Urothelium cell line (cell line): ENCODE measurements at places on chromosomes 2 and 18.

DNA sequence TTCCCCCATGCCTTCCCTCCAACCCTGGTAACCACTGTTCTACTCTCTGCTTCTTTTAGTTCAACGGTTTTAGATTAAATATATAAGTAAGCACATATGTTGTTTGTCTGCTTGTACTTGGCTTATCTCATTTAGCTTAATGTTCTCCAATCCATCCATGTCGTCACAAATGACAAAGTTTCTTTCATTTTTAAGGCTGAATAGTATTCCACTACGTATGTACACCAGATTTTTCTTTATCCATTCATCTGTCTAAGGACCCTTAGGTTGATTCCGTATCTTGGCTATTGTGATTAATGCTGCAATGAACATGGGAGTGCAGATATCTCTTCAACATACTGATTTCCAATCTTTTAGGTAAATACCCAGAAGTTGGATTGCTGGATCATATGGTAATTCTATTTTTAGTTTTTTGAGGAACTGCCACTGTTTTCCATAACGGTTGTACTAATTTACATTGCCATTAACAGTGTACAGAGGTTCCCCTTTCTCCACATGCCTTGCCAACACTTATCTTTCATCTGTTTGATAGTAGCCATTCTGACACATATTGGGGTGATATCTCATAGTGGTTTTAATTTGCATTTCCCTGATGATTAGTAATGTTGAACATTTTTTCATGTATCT, 8.1 kb downstream of the ASB3 start:
- no peak for DNase-seq

DNA sequence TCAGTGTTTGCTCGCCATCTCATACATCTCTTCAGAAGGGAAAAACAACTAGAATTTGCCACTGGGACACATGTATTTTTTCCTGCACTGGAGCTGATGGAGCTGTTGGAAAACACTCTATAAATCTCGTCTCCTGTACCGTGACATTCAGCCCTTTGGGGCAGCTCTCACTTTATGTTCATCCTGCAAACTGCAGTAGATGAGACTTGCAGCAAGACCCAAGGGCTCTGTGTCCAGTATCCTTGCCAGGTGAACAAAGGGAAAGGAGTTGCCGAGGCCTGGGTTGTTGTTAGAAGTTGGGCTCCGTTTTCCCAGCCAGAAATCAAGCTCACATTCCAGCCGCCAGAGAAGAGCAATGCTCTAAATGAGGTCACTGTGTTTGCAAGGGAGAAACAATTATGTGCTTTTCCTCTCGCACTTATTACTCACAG, 285.1 kb downstream of the SLC4A3 start:
- no peak for DNase-seq

GRCh38 chr18:52334896-52335295, 5.1 kb upstream of the DCC start:
- DNase-seq = no peak

- DNase-seq = peak; percentile 53
These were observed 179.7 kb downstream of the MREG start for GRCh38 chr2:215833531-215834162.

DNA sequence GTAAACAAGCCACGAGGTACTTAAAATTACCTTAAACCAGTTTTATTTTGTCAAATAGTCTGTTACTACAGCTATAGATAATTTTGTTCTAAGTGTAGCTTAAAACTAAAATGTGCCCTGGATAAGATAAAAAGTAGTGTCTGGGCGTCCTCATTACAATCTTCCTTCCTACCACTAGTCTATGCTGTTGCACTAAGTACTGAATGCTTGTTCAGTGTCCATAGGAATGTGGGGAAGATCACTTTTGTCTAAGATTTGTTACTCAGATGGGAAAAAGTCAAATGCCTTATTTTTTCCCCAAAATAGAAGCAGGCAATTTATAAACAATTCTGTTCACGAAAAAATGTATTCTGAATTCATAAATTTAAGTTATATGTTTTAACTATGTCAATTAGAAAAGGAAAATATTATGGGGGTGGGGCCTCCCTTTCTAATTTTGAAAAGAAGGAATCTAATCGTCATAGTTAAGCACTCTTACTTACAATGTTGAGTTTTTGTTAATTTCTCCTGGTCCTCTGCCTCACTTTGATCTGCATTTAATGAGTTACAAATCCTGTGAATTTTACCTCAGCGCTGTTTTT, 140.4 kb upstream of the VRK2 start:
- DNase-seq = peak; percentile 61

DNA sequence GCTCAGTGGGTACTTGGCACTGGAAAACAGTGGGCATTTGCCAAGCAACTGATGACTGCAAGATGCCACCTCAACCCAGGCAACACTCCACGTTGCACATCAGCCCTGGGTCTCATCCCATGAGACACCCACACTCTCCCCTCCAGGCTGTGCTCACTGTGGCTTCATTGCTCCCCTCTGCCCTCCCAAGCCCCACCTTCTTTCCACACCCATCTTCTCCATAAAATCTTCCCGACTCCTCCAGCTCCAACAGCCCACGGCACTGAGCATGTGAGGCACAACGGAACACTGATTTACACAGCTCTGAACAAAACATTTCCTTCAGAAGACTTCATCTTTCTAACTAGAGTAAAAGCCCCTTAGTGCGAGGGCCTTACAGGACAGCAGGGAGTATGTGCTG, 117.8 kb upstream of the ACAA2 start:
- no peak for DNase-seq

DNA sequence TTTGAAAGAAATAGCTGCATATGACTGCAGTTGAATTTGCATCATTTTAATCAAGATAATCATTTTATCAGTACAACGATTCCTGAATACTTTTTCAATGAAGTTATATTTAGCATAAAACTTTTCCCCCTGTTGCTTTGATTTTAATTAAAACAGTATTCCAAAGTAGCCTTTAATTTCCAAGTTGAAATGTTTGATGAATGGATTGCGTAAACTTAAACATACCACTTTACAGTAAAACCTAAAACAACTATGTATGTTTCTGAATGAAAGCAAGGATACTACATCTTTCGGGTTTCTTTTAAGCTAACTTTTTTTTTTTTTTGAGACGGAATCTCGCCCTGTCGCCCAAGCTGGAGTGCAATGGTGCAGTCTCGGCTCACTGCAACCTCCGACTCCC, 1.4 kb downstream of the SPAST start:
- no peak for DNase-seq

GRCh38 chr18:76161983-76162382, 333.1 kb downstream of the ZNF516 start:
- DNase-seq = no peak

GRCh38 chr2:173205375-173205774, 129.7 kb downstream of the MAP3K20 start:
- no peak for DNase-seq

GRCh38 chr2:85673716-85674375, 5.8 kb upstream of the SFTPB start:
- DNase-seq = no peak
